ENCODE measurements at places on chromosomes 5 and 9. TPM values are rescaled to one million over a fixed set of nuclear protein-coding genes. Genes with fewer than 3 reads are reported as not detected.

DNA sequence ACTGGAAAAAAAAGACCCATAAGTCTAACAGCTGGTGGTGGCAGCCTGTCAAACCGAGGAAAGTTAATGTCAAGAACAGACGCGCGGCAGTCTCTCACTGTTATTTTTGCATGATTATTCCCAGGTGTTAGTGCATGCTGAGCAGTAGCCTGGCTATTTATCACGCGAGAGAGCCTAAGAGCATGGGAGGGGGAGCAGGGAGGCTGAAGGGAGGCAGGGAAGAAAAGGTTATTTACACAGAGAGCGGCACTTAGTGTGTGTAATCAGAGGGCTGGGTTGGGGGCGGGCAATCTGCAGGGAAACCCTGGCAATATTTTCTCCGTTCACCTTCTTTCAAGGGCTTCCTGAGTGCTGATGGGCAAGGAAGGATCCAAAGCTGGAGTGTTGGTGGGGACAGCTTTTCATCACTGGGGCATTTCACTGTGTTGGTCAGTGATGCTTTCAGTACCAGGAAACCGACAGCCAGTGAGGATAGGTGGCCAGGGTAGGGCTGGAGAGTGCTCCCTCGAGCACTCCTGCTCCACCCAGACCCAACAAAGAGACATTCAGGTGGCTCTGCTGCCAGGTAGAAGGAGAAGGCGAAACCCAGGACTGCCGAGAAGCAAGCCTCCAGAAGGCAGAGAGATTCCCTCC lies 39.6 kb downstream of the ZNF608 start:
- DNase-seq: no peak

Gene SLC27A6
- 0.32 TPM for total RNA-seq

GRCh38 chr9:37464006-37464405 lies 1.2 kb downstream of the ZBTB5 start:
- no peak for DNase-seq

- no peak for DNase-seq
These were observed 1185.5 kb upstream of the CDH18 start for GRCh38 chr5:21173526-21173925.

Gene GPRIN1
- total RNA-seq: 3.5 TPM

DNA sequence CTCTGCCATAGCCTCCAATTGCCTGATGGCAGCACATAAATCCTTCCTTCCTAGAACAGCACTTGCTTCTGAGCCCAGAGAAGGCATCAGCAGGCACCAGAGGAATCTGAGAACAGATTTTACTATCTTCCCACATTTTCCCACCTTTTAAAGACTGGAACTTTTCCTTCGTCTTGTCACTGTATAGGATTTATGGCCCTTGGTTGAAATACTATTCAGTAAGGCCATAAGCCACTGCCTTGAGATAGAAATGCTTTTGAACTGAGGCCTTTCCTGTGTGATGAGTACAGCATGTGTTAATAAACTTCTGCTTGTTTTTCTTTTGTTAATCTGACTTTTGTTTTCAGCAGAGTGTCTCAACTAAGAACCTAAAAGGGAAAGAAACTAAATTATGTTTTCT lies 84.3 kb downstream of the MRPS27 start:
- DNase-seq: peak; percentile 82

GRCh38 chr9:82757924-82758323 lies 305.0 kb downstream of the RASEF start:
- DNase-seq: no peak

- DNase-seq: no peak
These were observed 19.7 kb downstream of the MUSK start for GRCh38 chr9:110688329-110688728.

Gene GFPT2
- 28.9 TPM for total RNA-seq

- DNase-seq: no peak
These were observed 5.4 kb downstream of the IPPK start for GRCh38 chr9:92664394-92665152.

DNA sequence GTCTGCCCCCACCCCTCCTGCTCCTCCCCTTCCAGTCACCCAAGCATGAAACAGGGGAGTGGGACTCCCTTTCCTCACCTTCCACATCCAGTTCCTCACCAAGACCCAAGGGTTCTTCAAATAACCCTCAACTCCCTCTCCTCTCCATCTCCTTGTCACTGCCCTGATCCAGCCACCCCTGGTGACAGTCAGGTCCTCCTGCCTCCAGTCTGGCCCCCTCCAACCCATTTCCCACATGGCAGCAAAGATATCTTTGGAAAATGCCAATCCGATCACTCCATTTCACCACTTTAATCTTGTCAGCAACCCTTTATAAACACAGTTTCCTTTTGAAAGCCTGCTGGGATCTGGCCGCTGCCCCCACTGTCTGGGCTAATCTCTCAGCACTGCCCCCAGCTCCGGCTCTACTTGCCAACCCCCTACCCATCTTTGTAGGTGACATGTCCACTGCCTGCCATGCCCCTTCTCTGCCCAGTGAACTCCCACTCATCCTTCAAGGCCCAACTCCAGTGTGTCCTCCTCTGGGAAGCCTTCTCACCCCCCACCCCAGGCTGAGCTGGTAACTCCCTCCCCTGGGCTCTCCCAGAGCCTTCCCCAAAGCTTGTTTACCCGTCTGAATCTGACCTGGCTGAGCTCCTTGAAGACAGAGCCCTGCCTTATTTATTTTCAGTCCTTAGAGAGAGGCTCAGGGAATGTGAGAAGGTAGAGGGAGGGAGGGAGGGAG lies 781 bp upstream of the MYOZ3 start:
- no peak for DNase-seq

GRCh38 chr5:118862596-118862995 lies 125.8 kb downstream of the DTWD2 start:
- no peak for DNase-seq

DNA sequence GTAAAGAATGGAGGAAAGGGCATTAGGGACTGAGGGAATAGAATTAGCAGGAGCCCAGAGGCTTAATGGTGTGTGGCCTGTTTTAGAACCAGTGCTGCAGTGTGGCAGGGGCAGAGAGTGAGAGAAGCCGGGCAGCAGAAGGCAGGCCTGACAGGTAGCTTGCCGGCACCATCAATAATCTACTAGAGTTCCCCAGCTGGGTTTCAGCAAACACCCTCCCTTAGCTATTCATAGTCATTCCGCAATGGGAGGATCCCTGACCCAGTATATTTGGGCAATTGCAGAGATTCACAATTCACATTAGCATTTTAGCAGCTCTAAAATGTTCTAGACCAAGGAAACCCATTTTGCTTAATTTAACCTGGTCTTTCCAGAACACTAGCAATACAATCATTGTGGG lies 227.8 kb downstream of the ARRDC3 start:
- no peak for DNase-seq

DNA sequence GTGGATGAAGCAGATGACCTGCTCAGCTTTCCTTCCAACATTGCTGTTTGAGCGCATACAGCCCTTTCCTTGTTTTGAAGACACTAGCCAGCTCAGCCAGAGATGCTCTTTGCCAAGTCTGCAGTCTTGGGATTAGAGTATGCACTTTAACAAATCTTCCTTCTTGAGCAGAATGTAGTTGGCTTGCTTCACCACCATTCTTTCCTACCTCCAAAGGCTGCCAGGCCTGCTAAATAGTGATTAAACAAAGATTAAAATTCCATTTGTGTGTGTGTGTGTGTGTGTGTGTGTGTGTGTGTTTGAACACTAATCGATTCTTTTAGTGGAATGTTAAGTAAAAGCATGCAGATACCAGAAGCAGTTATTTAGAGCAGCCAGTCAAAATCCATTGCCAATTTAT lies 97.6 kb downstream of the GALNT10 start:
- DNase-seq: peak; percentile 56

Gene GAS1
- total RNA-seq: 136 TPM

DNA sequence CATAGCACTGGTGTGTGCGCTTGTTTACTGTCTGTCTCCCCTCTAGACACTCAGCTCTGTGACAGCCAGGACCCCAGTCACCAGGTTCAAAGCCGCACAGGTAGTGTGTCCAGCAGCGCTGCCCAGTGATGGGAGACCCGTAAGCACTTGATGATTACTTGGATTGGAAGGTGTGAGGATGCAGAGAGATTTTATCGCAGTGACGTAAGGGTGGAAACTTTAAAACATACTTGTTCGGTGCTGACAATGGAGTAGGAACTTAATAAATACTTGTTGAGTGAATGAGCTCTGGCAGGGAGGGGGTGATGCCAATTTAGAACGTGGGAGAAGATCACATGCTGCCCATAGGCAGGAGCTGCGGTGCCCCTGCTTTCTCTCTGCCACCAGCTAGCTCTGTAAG lies 99.2 kb upstream of the PITX1 start:
- no peak for DNase-seq

GRCh38 chr5:142106061-142106460 lies 2.5 kb upstream of the NDFIP1 start:
- peak; percentile 15 for DNase-seq

GRCh38 chr5:158943057-158943456 lies 156.7 kb downstream of the EBF1 start:
- DNase-seq: peak; percentile 70

DNA sequence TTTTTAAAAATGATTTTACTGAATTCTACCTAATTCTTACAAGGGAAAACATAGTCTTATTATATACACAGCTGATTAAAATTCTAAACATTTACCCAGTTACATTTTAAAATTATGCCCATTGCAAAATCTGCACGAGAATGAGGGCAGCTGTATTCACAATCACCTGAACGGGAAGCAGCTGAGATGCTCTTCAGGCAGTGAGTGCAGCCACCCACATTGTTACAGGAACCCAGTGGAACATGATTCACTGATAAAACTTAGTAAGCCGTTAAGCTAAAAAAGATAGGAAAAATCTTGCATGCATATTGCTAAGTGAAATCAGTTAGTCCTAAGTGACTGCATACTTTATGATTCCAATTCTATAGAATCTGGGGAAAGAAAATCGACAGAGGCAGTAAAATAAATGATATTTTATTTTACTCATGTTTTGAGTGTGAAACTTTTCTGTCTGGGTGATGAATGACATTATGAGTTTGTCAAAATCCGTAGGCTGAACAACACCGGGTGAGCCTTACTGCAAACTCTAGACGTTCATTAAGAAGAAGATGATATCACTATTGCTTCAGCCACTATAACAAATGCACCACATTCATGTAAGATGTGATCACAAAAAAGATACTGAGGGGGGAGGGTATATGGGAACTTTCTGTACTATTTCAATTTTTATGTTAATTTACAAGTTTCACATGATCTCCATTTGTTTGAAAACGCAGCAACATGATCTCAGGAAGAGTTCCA lies 39.1 kb upstream of the FLT4 start:
- DNase-seq: no peak

Gene KCNT1
- not detected for total RNA-seq

Gene KIAA0825
- total RNA-seq: 9.5 TPM

Gene HSPB3
- 6.1 TPM for total RNA-seq

DNA sequence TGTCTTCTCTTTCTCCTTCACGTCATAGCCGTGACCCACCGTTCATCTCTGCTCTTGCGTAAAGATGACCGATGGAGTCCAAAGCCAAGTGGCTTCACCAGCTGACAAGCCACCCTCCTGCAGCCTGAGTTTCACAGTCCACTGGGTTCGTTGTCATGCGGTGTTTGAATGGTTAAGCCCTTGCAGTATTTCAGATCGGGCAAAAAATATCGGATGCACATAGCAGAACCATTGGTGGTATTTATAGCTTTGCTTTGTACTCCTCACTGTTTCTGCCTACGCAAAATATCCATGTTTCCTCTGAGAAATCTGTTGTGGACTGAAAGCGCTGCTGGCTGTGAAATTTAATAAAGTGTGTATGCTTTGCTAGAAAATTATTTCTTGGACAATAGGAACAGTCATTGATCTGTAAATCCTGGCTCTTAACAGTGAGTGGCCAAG lies 34.5 kb upstream of the NCS1 start:
- DNase-seq: peak; percentile 12
